ENCODE measurements at places on chromosomes 4 and X.

DNA sequence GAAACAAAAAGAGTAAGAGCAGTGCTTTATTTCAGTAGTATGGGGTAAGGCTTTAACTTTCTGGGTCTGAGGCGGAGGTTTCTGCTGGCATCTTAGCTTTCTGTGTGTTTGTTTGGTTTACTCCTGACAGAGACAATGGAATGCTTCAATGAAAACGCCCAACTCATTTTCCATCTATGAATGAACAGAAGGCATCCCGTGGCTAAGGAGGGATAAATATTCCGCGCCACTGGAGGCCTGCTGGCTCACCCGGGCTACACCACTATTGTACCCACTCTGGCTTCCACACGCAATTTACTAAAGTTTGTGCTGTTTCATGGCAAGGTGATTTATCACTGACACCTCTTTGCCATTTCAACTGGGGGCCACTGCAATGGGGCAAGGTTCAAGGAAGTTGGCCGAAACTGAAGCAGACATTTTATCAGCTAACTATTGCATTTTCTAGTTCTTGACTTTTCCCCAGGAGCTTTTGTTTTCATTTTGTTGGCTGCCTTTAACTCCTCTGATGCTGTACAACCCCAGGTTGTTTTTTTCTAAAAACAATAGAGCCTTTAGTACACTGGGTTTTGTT is 32.8 kb upstream of the PPARGC1A start:
- DNase-seq: no peak

- DNase-seq: no peak
Observed at GRCh38 chrX:85573801-85574200, 194.3 kb upstream of the POF1B start.

DNA sequence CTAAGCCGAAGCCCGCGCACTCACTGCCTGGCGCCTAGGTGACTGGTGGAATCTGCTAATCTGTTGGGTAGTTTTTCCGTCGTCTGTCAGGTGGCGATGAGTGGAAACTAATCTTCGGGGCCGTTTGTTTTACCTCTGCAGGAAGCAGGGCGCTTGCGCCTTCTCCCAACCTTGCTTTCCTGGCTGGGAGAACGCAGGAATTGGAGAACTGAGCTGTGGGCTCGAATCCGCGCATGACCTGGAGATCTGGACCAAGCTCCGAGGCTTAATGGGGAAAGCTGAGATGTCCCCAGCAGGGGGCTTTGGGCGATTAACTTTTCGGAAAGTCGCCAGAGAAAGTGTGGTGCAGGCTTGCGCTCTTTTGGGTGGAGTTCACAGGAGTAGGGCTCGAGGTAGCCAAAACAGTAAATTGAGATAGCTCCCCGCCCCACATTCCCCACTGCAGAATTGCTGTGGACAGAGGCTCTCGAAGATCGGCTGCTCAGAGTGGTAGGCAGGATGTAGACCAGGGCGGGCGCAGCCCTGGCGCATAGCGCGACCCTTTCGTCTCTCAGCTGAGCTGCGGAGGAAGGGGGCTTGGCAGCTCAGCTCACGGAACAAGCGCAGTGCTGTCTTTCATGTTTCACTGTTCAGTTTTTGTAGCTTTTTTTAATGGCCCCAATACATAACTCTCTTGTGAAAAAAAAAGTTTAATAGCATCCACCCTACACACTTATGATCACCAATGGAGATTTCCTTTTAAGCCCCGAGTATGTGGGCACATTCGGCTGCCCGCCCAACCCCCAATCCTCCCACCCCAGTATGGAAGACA is 2.7 kb upstream of the FGF5 start:
- DNase-seq: no peak

GRCh38 chr4:4321951-4322688 is 32.1 kb downstream of the ZBTB49 start:
- DNase-seq: no peak

GRCh38 chr4:140937866-140938265 is 181.7 kb upstream of the TBC1D9 start:
- DNase-seq: no peak

- DNase-seq: no peak
Observed at GRCh38 chrX:47483306-47484268, 565 bp upstream of the ZNF41 start.

- peak; percentile 25 for DNase-seq
Observed at GRCh38 chr4:6402566-6403399, 69.6 kb downstream of the PPP2R2C start.

- DNase-seq: no peak
Observed at GRCh38 chr4:170089274-170089667, 485 bp downstream of the AADAT start.

GRCh38 chr4:128686810-128687209 is 122.7 kb upstream of the JADE1 start:
- DNase-seq: no peak

DNA sequence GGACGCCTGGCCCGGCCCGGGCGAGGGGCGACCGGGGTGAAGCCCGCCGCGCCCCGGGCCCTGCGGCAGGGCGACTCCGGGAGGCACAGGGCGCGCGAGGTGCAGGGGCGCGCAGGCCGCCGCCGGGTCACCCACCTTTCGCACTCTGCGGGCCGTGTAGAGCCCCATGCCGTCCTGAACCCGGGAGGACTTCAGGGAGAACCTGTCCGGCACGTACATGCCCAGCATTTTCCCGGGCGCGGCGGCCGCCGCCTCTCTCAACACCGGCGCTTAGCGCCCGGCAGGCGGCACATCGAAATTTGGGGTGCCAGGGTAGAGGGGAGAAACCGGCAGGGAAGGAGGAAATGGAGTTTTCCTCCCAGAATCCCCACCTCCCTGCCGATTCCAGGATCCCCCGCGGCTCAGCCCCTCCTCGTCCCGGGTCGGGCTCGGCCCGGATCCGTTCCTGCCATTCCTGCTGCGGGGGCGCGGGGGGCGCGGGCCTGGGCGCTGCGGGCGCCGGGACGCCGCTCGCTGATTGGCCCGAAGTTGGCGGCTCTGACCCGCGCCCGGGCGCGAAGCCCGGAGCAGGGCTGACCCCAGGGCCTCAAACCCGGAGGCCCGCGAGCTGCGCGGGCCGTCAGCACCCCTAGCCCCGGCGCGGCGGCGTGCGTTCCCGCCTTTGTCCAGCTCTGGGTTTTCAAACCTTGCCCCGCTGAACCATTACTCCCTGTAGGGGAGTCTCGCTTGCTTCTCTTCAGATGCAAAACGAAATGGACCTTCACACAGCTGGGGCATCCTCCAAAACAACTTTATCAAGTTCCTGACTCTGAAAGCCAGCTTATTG is at the start of gene PRDM5:
PRDM5 (minus strand) TSS at position 346 of the 826 bp plus-strand sequence; CDS start at position 228, 118 bp downstream.
- no peak for DNase-seq

GRCh38 chrX:14777525-14777924 is 95.3 kb downstream of the FANCB start:
- DNase-seq: peak; percentile 1

- DNase-seq: no peak
Observed at GRCh38 chrX:49139713-49140112, 16.2 kb upstream of the GPKOW start.

- no peak for DNase-seq
Observed at GRCh38 chr4:128279624-128280225, 7.9 kb downstream of the PGRMC2 start.

- DNase-seq: no peak
Observed at GRCh38 chr4:68494688-68495087, 47.4 kb downstream of the TMPRSS11E start.

DNA sequence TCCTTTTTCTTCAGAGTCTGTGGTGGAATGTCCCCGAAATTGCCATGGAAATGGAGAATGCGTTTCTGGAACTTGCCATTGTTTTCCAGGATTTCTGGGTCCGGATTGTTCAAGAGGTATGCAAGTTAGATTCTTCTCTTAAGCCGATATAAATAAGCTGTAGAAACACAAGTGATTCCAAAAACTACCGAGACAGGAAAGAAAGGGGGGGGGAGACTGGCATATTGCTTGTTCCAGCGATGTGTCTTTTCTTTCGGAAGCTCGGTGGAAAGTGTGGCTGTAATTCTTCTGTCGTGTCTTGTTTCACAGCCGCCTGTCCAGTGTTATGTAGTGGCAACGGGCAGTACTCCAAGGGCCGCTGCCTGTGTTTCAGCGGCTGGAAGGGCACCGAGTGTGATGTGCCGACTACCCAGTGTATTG is 236.9 kb downstream of the DCTD start:
- DNase-seq: no peak

DNA sequence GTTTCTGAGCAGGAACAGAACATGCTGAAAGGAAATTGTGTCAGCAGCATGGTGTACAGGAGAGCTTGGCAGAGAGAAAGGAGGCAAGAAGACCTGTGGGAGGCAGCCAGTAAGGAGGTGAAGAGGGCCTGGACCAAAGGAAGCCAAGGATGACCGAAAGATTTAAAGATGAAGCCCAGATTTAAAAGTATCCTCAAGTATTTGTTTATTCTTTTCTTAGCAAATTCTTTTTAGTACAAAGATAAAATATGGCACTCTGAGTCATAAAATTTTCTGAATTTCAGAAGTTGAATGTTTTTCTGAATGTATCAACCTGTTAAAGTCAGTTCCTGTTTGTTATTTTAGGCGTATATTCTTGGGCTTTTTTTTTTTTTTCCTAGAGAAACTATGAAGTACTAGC is 3.5 kb downstream of the PKD2 start:
- DNase-seq: no peak

- no peak for DNase-seq
Observed at GRCh38 chrX:111040377-111041017, 55.5 kb upstream of the PAK3 start.

DNA sequence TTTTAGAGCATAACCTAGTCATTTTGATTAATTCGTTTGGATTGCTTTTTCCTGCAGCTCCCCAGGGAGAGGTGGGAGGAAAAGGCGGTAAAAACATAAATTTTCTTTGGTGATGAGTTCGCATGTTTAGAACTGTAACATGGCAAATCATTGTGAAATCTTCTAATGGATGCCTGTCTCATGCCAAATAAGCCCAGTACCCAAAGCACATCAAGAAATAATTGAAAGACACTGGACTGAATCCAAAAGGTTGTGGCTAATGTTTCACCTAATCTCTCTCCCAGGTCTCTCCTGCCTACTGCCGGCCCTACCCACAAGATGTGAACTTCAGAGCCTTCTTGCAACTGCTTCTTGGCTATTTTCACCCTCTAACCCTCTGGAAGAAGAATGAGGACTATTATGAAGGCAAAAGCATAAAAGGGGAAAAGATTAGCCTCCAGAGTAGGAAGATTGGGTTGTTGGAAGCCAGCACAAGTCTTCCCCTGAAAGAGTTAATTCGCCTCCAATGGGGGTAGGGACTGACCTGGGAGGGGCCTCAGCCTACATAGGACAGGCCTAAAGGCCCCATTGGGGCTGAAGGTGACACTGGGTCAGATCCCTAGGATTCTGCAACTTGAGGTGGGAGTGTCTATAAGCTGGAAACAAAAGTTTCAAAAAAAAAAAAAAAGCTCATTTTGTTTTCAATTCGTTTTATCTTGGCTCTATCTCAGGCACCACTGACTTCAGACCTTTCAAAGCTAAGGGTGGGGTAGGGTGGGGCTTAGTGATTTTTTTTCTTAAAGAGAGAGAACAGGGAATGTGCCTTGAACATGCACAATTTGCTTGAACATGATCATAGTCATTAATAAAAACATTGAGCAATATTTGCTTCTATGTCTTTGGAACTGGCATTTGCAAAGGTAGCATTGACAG is 278.6 kb upstream of the KLF3 start:
- no peak for DNase-seq

DNA sequence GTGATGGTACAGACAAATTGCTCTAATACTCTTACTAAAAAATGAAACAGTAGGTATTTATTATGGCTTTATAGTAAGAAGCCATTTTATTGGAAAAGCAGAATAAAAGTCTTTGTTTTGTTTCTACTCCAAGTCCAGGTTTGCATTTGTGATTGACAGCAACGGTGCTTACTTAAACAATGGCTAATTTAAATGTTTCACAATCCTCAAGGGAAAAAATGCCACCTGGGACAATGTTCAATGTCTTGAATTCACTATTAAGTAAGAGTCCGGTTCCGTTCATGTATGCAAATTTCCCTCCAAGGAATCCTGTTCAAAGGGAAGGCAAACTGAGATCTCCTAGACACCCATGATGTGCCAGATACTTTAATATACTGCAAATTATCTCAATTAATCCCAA is 123.6 kb downstream of the RBM47 start:
- DNase-seq: no peak

- DNase-seq: peak; percentile 6
Observed at GRCh38 chr4:22003878-22004277, 55.3 kb upstream of the KCNIP4 start.

DNA sequence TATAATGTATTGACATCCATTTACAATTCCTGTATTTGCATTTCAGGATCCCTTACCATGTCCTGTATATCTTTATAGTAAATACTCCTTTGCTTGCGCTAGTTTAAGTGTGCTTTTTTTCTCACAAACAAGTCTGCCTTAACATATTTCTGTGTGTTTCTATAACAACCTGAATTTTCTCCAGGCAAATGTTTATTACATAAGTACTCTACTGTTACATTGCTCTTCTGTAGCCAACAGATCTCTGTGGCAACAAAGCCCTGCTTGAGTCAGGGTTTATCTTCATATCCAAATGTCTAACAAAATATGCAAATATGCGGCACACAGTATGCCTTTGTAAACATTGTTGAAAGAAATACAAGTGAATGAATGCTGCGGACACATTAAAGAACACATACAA is 625.5 kb downstream of the TLL1 start:
- DNase-seq: no peak

- no peak for DNase-seq
Observed at GRCh38 chrX:45368705-45369104, 168.0 kb upstream of the DIPK2B start.

GRCh38 chrX:24377911-24378468 is 17.6 kb downstream of the SUPT20HL1 start:
- DNase-seq: no peak

DNA sequence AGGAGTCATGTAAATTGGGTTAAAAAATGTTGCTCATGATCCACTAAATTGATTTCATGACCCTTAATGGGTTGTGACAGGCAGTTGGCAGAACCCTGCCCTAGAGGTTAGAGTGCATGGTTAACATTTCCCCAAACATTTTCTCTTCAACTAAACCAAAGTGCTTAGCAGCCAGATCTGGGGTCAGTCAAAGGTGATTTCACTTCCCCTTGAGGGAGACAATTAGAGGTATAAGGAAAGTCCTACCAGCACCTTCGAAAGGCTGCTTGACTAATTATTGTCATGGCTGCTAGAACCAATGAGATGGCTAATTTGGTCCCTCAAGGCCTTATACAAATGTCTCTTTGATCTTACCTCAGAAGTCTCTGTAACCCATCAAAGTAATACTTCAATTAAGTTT is 30.9 kb upstream of the INTS6L start:
- DNase-seq: peak; percentile 22

DNA sequence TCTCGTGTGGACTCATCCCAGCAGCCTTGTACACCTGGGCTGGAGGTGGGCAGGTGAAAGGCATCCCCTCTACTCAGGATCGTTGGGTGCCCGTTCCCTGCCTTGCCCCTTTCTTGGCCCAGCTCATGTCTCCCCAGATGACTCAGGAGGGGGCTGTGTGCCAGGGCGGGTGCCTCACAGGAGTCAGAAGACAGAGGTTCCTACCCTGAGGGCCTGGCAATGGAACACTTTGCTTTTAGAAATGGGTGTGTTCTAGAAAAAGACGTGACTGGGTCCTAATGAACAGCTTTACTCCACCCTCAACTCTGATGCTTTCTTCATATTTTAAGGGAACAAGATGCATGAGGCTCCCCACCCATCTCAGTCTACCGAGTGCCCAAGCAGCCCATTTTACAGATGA is 22.5 kb upstream of the TRIM2 start:
- DNase-seq: no peak
